Caudate nucleus (tissue), 63 donors: ENCODE measurements at places on chromosomes 11 and 22.

DNA sequence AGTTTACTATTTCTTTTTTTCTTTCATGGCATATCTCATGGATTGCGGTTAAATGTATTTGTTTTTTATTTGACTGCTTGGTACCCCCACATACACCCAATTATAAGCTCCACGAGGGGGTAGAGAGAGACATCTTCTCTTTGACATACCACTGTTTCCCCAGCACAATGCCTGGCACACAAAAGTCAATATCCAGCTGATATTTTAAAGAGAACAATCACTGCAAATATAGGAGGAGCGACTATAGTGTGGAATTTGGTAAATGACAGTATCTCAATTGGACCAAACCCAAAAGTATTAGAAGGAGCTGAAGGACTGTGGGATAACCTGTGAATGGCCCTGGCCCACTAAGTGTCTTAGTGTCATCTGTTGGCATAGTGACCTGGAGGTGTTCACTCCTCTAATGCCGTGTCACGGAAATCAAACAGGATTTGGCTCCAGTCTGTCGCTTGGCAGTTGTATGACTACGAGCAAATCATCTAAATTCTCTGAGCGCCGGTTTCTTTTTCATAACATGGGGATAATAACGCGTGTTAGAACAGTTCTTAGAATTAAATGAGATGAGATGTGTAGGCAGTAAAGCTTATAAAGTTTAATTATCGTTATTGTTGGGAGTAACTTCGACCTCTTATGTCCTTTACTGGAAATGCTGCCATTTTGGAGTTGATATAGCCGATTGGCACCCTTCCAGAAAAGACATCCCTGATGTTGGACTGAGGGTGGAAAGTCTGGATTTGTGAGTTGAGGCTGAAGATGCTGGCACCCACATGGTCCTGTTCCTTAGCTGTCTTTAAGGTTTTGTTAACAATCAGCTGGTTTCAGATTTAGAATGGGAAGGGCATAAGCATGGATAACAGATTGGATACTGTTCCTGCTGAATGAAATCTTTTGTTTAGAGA is 144.5 kb downstream of the DBX1 start:
- no peak for DNase-seq

DNA sequence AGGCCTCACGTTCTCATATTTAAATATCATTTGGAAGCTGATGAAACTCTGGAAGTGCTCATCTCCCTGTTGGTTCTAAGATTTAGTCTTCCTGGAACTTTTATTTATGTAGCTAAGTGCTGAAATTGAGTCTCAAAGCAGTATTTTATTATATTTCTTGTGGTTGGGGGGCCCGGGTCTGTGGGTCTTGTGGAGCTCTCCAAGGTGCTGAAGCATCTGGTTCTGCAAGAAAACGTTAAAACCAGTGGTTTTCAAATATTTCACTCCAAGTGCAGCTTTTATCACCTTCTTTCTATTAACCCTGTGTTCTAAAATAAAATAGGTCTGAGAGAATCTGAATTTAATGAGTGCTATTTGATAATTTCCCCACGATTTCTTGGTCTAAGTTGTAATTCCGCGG is 1404.8 kb downstream of the TBC1D22A start:
- no peak for DNase-seq

DNA sequence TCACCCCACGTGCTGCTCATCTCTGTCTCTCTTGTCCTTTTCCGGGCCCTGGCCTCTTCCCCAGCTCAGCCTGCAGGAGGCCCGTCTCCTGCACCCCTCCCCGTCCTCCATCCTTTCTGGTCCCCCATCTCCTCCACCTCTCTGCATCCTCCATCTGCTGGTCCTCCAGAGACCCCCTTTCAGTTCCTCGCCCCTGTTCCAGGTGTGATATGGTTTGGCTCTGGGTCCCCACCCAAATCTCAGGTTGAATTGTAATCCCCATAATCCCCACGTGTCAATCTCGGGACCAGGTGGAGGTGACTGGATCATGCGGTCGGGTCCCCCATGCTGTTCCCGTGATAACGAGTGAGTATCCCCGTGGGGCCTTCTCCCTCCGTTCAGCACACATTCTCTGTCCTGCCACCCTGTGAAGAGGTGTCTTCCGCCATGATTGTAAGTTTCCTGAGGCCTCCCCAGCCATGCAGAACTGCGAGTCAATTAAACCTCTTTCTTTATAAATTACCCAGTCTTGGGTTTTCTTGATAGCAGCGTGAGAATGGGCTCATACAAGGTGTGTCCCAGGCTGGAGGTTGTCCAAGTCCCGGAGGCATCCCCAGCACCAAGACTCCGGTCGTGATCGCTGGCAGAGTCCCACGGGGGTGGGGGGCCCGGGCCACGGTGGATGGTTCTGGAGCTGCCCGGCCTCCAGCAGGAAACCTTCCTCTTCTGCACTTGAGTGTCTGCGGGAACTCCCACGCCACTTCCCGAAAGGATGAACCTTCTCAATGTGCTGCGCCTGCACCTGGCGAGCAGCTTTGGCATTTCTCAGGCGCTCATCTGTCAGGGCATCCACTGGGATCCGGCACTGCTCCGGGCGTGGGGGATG is 29.0 kb upstream of the TOLLIP start:
- DNase-seq, result no peak

GRCh38 chr11:73117071-73117470 is 25.0 kb downstream of the FCHSD2 start:
- no peak for DNase-seq

- DNase-seq, result no peak
Observed at GRCh38 chr11:28528217-28528616, 420.0 kb downstream of the METTL15 start.

- no peak for DNase-seq
Observed at GRCh38 chr11:65968600-65969482, 7.3 kb downstream of the SART1 start.

GRCh38 chr22:27133681-27134314 is 476.4 kb downstream of the MIAT start:
- no peak for DNase-seq

DNA sequence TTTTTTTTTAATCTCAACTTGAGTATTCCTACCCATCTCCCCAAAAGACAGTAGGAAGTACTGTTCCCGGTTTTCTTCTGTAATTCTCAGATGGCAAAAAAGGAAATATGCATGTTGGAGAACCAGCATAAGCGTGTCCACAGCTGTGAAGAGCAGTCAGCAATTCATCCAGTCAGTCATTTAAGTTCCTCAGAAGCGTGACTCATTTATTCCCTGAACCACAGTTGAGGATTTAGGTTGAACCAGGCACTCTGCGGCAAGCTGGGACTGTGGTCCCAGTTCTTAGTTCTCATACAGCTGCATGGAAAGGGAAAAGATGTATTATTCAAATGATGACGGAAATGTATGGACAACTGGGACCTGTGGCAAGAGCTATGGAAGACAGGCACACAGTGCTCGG is 61.0 kb upstream of the MYO18B start:
- DNase-seq, result no peak

DNA sequence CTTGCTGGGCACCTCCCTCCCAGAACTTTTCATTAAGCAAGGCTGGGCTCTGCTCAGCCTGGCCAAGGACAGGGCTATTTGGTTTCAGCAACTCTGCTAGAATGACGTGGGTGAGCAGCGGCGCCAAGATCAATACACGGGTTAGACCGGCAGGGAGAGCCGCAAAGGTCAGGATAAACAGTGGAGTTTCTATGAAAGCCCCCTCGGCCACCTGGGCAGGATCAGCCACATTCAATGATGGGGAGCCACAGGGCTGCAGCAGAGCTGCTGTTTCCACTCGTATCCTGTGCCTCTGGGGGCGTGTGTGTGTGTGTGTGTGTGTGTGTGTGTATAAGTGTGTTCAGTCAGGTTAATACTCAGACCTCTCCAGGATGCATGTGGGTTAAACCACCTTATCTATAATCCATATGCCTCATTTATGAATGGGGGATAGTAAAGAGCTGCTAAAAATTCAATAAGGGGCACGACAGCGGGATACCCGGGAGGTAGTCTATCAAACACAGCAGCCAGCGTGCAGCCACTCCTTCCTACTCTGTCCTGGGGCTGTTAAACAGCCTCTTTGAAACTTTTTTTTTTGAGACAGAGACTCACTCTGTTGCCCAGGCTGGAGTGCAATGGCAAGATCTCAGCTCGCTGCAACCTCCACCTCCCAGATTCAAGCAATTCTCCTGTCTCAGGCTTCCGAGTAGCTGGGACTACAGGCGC is 34.8 kb downstream of the MYH9 start:
- no peak for DNase-seq
